ENCODE measurements at places on chromosomes 12 and 14.

DNA sequence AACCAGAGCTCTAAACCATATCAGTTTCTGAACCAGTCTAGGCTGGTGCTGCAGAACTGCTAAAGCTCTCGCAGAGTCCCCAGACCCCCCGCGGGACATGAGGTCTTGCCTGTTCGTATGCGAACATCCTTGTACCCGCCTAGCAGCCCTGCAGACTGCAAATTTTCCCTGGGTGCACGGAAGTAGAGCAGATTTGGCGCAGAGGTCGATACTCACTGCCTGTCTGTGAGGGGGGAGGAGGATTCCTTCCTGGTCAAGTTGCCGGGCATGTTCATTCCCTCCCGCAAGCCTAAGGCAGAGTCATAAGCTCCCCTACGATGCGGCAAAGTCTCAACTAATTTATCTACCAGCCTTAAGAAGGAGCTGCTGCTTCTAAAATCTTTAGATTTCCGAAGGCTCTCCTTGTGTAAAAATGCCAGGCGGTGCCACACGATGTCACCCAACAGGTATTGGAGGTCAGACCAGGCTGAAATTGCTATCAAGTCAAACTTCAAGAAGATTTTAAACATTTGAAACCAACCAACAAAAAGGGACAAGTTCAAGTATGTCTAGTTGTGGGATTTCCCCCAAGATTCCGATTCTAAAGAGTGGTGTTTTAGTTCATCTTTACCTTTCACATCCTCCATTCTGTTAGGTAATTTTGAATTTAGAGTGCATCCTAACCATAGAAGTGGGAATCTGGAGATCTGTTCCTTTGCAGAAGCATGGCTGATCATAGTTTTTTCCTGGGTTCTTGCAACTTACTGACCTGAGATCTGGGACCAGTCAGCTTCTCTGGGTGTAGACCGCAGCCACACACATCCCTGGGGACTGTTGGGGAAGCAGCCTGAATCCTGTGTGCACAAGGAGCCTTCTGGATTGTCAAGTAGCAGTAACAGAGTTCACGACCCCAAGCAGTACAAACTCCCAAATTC is 1.6 kb upstream of the PAX9 start:
- no peak for DNase-seq

- DNase-seq = no peak
These were observed 62.2 kb downstream of the RFX4 start for GRCh38 chr12:106645074-106645421.

GRCh38 chr12:18696971-18697602 is 40.7 kb downstream of the PLCZ1 start:
- no peak for DNase-seq

GRCh38 chr12:21453312-21453852 is 15.9 kb downstream of the PYROXD1 start:
- DNase-seq = no peak

GRCh38 chr12:118061873-118062843 is 1.2 kb upstream of the WSB2 start:
- DNase-seq = no peak

GRCh38 chr14:88264116-88264515 is 59.0 kb downstream of the KCNK10 start:
- no peak for DNase-seq

- no peak for DNase-seq
These were observed 69.9 kb downstream of the FOXN4 start for GRCh38 chr12:109239179-109239578.

DNA sequence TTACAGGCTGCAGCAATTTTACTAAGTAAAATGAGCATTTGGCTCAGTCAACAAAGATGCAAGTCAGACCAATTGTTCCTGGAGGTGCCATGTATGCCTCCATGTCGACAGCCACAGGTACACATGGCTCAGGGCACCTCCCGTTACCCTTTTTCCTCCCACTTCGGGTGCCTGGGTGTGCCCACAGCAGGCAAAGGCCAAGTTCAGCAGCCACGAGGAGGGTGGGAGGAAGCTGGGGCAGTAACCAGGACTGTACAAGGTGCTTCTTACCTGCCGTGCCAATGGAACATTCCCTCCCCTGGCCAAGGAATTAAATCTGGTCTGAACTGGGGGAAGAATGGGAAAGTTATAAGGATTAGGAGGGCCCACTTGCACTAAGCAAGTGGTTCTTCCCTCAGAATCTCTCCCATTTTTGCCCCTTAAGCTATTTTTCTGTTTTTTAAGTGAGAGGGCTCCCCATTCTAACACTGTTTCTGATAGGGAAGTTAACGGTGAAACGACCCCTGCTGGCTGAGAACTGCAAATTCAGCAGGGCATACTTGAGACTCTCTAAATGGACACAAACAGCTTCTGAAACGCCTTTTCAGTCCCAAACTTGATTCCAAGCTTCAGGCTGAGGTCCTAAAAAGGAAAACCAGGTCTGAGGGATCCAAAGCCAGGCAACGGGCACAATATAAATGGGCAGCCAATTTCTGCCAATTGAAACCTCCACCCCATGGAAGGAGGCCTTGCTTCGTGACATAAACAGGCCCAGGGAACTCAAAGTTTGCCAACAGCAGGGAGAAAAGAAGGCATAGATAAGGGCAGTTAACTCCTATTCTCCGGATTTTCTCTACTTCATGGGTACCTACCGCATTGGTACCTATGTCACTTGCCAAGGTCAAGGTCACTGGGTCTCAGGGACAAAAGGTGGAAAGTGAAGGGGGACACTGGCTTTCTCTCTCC is 24.8 kb downstream of the CLECL1 start:
- DNase-seq = peak; percentile 56

- DNase-seq = no peak
These were observed 124.3 kb upstream of the LMNTD1 start for GRCh38 chr12:25677232-25677937.

- peak; percentile 86 for DNase-seq
These were observed at the start of gene GCN1 for GRCh38 chr12:120194534-120195395. TSS of gene GCN1 (minus strand) at chr12:120194715. CDS start at chr12:120194697, 18 bp downstream.

DNA sequence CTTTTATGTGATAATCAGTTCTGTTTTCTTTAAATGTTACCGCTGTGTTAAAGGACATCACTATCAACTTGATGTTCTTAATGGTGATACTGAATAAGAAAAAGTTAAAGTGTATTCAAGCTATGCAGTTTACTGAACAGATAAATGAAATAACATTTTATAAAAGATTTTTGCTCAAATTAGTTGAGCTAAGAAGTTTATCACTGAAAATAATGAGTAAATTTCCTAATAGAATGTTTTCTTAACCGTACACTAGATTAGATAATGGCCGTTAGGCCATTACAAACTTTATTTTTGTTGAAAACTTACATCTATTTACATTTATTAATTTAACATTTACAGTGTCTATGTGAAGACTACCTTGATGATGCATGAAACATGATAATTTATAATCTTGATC is 25.0 kb downstream of the ATF7IP start:
- no peak for DNase-seq

- DNase-seq = no peak
These were observed 9.4 kb upstream of the COCH start for GRCh38 chr14:30864934-30865333.

- no peak for DNase-seq
These were observed 592.2 kb downstream of the ETNK1 start for GRCh38 chr12:23217158-23217557.

DNA sequence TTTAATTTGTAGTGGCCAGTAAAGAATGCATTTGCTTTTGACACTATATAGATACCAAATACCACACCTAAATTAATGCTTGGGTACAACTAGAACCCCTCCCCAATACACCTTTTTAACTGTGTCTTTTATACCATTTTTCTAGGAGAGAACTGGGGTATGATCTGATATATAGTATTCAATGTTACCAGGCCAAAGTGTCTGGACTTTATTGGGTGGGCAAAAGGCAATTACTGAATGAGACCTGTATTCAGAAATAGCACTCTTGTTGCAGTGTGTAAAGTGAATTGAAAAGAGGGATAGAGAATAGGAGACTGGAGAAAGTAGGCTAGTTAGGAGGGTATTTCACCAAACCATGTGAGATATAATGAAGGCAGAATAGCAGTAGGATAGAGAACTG is 74.4 kb downstream of the SEC23A start:
- no peak for DNase-seq

DNA sequence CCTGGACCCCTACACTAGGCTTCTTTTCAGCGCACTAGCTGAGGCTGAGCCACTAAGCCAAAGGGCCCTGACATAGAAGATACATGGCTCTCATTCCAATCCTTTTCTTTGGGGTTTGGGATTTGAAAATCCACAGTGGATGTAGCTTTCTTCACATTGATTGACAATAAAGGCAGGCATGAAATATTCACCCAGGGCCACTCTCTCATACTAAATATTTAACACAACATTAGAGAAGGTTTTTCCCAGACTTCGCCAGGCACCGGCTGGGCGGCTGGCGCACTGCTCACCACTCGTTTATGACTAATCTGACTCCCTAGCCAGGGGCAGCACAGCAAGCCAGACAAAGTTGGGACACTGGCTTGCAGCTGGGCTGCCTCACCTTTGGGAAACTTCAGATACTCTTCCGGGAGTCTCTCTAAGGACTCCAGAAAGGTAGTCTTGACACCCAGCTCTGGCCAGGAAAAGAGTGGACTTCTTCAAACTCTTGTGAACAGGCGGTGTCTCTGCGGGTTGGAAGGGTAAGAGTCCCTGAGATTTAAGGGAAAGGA is 699 bp upstream of the HOXC11 start:
- DNase-seq = no peak

DNA sequence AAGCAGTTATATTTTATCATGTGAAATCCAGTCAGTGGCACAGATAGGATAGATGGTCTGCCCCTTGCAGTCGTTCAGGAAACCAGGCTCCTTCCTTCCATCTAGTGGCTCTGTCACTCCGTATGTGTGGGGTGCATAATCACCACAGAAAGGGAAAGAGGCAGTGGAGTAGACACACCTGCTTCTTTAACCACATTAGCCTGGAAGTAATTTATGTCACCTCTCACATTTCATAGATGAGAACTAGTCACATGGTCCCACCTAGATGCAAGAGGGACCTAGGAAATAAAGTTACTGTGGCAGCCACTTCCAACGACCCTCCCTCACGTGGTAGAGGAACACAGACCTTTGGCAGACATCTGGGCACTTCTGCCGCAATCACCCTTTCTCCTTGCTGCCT is 14.2 kb upstream of the RNU6-8 start:
- no peak for DNase-seq

DNA sequence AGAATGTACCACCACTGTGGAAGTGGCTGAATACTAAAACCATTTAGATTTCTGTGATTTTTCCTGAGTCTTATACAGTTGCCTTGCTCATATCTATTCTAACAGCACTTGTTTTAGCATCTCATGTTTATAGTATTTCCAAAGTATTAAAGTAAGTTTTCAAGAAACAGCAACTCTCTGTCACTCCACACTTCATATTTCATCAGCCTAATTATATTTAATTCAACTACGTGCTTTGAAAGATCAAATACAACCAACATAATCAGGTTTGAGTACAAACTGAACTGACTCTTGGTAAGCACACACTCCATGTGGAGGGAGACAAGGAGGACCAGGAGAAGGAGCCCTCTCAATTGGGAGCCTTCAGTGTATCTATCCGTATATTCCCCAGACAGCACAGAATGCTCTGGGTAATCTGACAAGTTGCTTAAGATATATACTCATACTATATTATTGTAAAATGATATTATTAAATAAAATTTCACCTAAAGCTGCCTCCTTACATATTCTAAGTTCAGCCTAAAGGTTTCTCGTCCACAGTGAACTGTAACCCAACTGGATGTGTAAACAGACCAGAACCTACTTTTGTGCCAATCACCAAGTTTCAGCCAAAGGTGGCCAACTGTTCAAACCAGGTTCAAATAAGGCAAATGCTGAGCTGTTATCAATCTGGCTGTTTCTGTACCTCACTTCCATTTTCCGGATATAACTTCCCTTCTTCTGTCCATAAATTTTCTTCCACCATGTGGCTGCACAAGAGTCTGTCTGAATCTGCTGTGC is 105.0 kb upstream of the RASSF8 start:
- DNase-seq = no peak

DNA sequence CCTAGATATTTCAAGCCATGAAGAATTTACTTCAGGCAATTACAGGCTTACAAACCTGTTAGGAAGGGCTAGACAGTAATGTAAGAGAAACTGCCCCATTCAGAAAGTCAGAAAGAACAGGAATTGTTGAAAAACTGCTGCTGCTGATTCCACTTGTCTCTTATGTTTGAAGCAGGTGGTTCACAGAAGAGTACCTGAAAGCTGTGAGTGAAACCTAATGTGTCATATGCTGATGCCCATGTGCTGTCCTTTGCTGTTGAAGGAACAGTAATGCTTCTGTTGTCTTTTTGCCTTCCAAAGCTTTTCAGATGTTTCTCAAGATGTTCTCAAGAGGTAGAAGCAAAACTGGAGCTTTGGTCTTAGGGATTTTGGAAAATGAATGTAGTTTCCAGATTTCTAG is 39.0 kb downstream of the MNAT1 start:
- no peak for DNase-seq

GRCh38 chr12:1360441-1361210 is 233.8 kb downstream of the FBXL14 start:
- no peak for DNase-seq

DNA sequence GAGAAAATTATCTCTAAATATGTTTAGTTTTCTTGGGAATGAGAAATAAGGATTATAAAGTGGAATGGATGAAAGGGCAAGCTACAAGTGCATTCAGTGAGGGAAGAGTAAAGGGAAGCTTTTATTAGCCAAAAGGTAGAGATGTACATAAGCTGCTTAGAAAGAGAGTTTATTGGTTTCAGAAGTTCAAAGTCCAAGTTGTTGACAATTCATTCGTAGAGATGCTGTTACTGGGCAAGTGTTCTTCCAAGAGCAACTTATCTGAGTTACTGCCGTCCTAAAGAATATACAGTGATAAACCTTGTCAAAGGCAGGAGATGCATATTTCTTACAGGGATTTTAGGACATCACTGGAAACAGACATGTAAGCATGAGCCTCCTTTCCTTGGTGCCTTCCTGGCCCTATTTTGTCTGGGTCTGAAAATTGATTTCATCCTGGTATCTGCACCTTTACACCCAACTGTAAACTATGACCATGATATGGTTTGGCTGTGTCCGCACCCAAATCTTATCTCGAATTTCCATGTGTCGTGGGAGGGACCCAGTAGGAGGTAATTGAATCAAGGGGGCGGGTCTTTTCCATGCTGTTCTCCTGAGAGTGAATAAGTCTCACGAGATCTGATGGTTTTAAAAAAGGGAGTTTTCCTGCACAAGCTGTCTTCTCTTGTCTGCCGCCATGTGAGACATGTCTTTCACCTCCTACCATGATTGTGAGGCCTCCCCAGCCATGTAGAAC is 46.8 kb downstream of the TRMT5 start:
- no peak for DNase-seq

DNA sequence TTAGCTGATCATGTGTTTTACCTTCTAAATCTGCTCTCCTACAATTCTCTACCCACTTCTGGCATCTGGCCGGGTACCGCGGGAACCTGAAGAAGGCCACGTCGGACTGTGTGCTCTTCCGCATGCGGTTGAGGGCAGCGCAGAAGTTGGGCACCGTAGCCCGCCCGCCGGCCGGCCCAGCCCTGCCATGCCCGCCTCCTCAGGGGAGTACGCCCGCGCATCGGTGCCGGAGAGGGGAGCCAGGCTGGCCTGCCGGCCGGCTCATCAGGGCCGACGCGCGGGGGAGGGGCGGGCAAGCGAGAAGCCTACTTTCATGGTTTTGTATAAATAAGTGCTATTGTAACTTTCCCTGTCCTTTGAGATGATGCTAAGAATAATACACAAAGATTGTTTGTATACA is 19.9 kb upstream of the ADAMTS20 start:
- DNase-seq = no peak

- no peak for DNase-seq
These were observed 3.5 kb upstream of the KLC1 start for GRCh38 chr14:103625356-103626095.
